ENCODE measurements at places on chromosomes 2 and 18. TPM values are rescaled to one million over a fixed set of nuclear protein-coding genes. Genes with fewer than 3 reads are reported as not detected.

The MZT2B gene
- total RNA-seq: 595 TPM

The SNED1 gene
- total RNA-seq: 6.7 TPM

- DNase-seq: no peak
These were observed 35.8 kb downstream of the SKOR2 start for GRCh38 chr18:47215554-47216138.

DNA sequence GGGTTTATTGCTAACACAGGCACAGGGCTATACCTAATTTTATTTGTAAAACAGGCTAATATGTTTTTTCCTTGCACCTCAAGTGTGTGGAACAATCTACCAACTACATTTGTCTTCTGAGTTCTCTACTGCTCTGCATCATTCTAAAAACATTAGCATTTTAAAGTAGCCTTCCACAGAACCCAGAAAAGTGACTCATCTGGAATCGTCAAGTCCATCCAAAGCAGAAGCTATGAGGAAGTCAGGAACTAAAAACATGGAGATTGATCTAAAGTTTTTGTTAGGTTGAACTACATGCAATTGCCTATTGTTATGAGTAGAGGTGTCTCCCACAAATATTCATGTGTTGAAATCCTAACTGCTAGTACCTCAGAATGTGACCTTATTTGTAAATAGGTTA, 70.9 kb downstream of the SUCLG1 start:
- DNase-seq: no peak

DNA sequence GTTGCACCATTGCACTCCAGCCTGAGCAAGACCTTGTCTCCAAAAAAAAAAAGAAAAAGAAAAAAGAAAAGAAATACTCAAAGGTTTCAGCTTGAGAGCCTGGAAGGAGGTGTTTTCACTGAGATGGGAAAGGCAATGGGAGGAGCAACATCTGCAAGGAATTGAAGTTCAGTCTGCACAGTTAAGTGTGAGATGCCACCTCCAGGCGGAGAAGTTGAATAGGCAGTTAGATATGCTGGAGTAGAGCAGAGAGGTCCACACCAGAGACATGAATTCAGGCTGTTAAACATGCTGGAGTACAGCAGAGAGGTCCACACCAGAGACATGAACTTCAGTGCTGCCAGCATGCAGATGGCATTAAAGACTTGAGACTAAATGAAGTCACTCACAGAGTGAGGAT, 41.4 kb upstream of the DTNB start:
- DNase-seq: no peak

DNA sequence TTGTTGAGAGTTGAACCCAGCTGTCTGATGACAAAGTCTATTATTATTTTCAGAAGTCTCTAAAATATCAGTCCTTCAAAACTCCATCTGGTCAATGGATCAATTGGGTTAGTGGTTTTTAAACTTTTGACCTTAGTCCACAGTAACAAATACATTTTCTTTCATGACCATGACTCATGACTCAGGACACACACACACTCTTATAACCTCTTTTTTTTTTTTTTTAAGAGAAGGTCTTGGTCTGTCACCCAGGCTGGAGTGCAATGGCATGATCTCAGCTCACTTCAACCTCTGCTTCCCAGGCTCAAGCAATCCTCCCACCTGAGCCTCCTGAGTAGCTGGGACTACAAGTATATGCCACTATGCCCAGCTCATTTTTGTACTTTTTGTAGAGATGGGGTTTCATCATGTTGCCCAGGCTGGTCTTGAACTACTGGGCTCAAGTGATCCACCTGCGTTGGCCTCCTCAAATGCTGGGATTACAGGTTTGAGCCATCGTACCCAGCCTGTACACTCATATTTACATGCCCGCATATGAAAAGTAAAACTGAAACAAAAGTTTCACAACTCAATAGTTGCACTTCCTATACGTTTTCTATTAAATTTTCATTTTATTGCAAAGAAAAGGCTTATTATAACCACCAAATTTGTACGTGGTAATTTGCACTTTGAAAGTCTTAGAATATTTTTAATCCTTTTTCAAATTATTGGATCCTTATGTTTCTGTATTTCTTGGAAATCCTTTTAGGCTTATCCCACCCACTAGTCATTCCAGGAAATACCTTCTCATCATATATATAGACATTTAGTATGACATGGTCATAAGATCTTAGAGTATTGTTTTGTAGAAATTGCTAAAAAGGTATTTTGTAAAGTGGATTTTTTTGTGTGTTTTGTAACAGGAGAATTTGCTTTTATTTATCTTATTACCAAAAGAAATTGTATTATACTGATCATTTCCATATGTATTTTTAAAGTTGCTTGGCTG, 199.0 kb downstream of the LPIN1 start:
- no peak for DNase-seq

- no peak for DNase-seq
These were observed 221.3 kb upstream of the CTAGE1 start for GRCh38 chr18:22639026-22639463.

DNA sequence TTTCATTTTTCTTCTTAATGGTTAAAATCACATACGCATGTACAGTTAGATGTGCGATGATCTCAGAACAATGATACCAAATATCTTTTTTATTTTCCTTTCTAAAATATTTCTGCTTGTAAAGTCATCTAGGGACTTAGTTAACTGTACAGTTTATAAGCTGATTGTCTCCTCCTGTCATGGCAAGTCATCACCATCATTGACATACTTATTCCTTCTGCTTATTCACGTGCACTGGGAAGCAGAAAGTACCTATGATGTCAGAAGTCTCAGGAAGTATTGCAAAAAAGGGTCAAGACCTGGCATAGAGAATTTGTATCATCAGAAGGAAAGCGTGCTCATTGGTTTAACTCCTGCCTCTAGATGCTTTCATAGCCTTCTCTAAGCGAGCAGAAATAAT, 154.2 kb downstream of the DSC3 start:
- no peak for DNase-seq

The CAVIN2 gene
- total RNA-seq: 109 TPM

The AMER3 gene
- not detected for total RNA-seq

DNA sequence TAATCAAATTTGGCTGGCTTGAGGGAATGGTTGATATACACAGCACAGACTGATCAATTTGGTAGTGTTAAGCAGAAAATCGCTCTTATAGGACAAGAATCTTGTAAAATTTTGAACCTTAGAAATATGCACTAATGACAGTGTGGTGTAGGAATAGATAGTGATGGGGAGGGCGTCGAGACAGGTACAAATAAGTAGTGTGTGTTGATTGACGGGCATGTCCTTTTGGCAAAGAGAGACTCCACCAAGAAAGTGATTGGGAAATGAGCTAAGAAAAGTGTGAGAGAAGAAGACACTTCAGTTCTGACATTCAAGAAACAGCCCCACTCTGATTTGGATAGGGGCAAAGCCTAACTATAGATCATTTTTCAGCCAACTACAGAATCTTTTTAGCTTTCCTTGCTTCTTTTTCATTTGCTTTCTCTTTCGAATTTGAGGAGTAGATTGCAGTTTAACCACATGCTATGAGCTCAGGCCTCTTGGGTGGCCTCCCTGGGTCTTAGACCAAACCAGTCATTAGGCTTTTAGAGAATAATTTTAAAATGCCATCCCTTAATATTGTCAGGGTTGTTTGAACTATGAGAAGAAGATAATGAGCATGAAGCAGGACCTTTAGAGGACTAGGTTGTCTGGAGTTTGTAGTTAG, 127.1 kb downstream of the CERS6 start:
- no peak for DNase-seq

The RNF25 gene
- total RNA-seq: 15.3 TPM

The C2orf78 gene
- total RNA-seq: not detected

The IL36G gene
- total RNA-seq: not detected

DNA sequence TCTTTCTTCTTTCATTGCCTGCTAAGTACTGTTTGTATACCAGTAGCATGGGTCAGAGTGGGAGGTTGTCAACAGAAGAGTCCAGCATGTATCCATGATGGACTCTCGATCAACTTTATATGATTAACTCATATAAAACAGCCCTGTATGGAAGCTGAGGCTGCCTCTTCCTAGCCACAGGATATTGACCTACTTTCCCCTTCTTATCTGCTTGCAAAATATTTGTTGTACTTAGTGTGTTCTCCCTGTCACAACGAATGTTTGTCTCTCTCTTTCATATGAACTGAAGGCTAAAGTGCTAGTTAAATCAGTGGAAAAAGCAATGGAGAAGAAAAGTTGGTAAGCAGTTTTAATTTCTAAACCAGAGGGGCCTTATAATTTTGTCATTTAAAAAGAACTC, 17.8 kb downstream of the MYO1B start:
- DNase-seq: no peak

- DNase-seq: no peak
These were observed 374.6 kb downstream of the PTH2R start for GRCh38 chr2:208781166-208781565.

GRCh38 chr2:214995926-214996670, 142.3 kb downstream of the ABCA12 start:
- DNase-seq: no peak

DNA sequence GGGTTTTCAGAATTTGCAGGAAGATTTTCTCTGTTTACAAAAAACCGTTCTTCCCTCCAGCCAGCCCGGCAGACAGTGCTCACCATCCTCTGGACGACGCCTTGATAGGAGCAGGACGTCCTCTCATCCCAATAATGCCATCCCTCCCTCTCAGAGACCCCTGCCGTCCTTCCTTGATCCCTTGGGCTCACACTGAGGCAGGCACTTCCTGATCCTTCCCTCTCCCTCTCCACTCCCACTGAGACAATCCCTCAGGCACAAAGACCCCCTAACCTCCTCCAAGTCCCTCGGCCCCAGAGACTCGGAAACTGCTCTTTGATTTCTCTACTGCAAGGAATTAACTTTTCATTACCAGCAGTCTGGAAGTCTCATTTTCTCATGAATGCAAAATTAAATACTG, 42.5 kb downstream of the PAX3 start:
- DNase-seq: no peak

The TCF7L1 gene
- 9.3 TPM for total RNA-seq

DNA sequence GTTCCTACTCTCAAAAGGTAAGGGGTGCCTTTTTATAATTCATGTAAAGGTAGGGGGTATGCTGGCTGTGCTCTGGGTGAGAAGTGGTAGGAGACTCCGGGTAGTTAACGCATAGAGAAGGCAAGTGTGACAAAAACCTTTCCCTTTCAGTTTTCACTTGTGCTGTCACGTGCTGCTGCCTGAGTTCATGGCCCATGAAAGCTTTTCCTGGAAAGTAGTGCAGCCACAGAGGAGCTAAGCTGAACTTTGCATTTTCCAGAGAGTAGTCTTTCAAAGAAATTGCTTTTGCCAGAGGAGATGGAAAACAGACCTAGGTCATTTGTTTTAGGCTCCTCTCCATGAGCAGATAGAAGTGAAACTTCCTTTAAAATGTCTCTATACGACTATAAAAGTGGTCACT, 44.7 kb downstream of the THSD7B start:
- DNase-seq: no peak

DNA sequence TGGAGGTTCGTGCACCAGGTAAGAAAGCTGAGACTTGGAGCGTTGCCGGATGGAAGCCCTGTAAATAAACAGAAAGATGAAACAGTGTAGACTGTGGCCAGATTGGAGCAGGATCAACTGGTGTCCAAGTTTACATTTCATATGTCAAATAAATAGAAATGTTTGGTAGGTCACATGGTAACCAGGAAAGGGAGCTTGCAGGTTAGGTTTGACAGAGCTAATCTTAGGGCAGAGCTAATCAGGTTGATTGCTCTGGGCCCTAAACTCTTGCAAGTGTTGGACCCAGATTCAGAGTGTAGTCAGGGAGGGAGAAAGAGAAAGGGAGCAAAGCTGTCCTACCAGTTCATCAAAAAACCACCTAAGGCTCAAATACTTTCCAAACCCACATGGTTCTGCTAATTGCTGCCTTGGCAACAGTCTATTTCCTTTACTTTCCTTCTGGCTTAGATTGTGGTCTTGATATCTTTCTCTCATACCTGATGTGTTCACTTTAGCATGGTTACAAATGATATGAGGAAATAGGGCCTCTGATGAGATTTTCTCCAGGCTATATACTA, 63.2 kb downstream of the G6PC2 start:
- no peak for DNase-seq

- no peak for DNase-seq
These were observed 208.1 kb downstream of the NCKAP5 start for GRCh38 chr2:133360190-133360589.

- no peak for DNase-seq
These were observed 14.2 kb downstream of the SIGLEC15 start for GRCh38 chr18:45839414-45840395.

GRCh38 chr18:40676668-40677067, 1278.4 kb upstream of the PIK3C3 start:
- no peak for DNase-seq

DNA sequence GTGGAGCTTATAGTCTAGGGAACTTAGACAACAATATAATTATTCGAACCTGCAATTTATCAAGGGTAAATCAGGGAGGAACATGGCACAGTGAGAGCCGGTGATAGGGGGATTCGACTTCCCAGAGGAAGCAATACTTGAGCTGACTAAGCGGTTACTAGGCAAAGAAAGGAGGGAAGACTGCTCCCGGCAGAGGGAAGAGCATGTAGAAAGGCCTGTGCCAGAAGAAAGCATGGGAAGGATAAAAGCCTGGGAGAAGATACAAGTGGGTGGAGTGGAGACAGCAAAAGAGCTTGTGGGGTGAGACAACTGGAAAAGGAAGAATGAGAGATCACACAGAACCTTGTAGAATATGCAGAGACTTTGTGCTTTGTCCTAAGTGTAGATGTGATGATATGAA, 93.3 kb downstream of the MARCHF4 start:
- no peak for DNase-seq

DNA sequence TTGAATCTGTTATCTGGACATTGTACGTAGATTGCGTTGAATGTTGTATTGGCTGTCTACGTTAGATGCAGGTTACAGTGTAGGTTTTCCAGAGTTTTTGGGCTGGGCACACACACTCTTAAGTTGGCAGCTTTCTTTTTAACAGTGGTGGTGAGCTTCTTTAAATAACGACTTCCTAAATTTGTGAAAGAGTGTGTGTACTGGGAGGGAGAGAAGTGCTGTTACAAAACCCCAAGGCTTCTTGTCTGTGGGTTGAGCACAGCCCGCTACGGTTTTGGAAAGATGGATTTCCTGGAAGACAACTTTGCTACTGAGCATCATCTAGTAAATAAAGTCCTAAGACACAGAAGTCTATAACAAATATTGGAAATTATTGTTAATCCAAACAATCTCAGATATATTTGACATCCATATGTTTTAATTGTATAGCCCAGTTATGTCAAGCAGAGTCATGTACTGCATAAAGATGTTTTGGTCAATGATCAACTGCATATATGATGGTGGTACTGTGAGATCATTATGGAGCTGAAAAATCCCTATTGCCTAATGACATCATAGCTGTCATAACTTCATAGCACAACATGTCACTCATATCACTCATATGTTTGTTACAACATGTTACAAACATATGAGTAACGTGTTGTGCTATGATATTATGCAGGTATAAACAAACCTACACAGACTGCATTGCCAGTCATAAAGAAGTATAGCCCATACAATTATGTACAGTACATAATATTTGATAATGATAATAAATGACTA, 7.9 kb upstream of the THUMPD2 start:
- DNase-seq: no peak

Data from Right ventricle myocardium inferior (tissue), 1 donor.